Hematopoietic multipotent progenitor cell treated with erythropoietin and hydrocortisone succinate and interleukin-3 and kit ligand, for 6 days (in vitro differentiated cells): ENCODE measurements at places on chromosomes 11 and 22.

DNA sequence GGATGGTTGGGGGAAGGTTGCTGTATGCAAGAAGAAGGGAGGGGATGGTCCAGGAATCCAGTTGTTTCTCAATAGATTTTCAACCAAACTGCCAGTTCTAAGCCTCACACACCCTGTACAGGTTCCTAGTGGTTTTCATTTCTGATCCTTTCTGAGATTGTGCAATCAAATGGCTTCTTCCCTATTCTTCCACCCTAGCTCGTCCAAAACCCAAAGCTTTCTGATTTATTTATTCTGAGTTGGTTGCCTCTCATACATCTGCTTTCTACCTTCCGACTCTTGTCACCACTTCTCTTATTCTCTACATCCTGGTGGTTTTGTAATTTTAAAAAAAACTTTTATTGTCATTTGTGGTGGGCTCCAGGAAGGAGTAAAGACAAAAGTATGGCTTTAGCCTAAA lies 12.6 kb downstream of the OR5A2 start:
- DNase-seq, result peak; percentile 50

DNA sequence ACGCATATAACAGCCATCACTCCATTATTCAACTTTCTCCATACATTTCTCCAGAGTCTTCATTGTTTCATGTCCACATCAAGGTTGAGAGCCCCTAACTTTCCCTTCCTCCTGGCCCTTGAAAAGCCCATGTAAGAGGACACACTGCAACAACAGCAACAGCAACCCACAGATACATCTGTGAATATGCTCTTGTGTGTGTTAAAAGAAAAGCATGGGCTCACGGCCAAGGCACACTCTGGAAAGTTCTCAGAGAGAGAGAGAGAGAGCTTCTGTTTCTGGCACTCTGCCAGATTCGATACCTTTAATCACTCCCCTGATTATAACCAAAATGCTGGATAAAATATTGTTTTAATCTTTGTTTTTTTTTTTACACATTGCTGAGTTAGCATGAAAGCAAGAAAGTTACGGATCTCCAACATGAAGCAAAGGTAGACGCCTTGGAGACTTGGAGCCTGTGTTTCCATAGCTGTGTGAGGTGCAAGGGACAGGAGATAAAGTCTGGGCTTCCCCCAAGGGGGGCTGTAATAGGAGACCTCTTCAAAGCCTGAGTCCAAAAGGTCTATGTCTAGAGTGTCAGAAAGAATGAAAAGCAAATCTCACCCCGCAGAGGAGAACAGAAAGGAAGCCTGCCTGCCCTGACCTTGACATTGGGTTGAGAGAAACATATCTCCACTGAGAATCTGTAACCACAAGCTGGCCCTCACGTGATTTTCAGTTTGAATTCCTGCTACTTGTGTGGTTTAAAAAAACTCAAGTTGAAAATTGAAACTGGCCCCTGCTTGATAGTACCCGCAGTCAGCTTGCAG lies 33.7 kb upstream of the MPPED1 start:
- peak; percentile 77 for DNase-seq

GRCh38 chr11:93525601-93526345 lies 17.4 kb downstream of the SMCO4 start:
- DNase-seq, result peak; percentile 32

GRCh38 chr22:27405672-27406388 lies 395.7 kb downstream of the MN1 start:
- peak; percentile 71 for DNase-seq

GRCh38 chr11:88103337-88104206 lies 71.7 kb downstream of the RAB38 start:
- peak; percentile 87 for DNase-seq

DNA sequence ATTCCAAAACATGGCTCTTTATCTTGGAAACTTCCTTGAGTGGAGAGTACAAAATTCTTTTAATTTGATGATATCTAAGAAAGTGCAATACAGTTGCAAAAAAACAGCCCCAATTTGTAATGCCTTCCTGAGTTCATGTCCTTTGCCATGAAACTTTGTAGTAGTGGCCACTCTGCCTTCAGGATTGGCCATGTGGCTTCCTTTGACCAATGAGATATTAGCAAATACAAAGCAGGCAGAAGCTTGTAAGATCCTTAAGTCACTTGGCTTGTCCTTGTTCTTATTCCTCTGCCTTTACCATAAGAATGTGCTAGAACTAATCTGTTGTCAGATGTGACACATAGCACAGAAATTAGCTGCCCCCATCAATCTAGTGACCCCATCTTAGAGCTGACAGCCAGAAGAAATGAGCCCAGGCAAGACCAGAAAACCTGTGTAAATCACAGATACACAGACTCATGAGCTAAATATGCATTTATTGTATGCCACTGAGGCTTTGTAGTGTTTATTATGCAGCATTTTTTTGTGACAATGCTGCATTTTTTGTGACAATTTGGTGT lies 29.8 kb upstream of the BLID start:
- no peak for DNase-seq

GRCh38 chr22:35785181-35785923 lies 67.7 kb downstream of the APOL5 start:
- peak; percentile 58 for DNase-seq
